ENCODE measurements at places on chromosomes 11 and 22. TPM values are rescaled to one million over a fixed set of nuclear protein-coding genes. Genes with fewer than 3 reads are reported as not detected.

DNA sequence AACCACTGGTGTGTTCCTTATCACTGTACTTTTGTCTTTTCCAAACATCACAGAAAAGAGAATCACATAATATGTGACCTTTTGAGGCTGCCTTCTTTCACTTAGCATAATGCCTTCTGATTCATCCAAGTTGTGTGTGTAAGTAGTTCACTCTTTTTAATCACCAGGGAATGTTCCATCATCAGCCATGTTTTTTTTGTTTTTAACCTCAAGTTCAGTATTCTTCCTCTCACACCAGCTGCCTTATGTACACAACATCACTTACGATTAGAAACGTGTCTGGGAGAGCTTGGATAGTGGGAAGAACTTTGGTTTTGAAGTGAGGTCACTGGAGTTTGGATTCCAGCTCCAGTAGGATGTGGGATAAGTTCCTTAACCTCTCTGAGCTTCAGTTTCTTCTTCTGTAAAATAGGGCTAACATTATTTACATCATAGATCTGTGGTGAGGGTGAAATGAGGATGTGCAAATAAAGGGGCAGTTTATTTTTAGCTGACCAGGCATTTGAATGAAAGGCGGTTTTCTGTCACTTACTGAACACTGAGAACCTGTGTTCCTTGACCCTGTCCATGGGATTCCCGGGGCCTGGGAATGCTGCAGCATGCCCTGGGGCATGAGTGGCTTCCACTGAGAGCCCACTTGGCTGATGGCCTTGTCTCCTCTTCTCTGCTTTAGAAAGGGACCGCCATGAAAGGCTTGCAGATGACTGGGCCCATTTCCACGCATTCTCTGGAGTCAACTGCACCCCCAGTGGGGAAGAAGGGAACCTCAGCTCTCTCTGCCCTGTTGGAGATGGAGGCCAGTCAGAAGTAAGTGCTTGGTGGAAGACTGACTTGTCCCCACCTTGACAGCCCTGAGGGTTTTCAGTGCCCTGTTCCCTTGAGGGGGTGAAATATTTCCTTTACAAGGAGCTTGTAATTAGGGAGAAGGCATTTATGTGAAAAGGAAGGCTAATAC, 92.6 kb downstream of the DEPDC5 start:
- no peak for DNase-seq

DNA sequence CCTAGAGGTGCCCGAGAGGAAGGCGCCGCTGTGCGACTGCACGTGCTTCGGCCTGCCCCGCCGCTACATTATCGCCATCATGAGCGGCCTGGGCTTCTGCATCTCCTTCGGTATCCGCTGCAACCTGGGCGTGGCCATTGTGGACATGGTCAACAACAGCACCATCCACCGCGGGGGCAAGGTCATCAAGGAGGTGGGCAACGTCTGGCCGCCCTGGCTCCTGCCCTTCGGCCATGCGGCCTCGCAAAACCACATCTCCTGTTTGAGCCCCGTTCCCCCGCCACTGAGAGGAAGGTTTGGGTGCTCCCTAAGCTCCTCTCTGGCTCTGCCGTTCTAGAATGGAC, 3.4 kb downstream of the SLC17A6 start:
- DNase-seq, result no peak

DNA sequence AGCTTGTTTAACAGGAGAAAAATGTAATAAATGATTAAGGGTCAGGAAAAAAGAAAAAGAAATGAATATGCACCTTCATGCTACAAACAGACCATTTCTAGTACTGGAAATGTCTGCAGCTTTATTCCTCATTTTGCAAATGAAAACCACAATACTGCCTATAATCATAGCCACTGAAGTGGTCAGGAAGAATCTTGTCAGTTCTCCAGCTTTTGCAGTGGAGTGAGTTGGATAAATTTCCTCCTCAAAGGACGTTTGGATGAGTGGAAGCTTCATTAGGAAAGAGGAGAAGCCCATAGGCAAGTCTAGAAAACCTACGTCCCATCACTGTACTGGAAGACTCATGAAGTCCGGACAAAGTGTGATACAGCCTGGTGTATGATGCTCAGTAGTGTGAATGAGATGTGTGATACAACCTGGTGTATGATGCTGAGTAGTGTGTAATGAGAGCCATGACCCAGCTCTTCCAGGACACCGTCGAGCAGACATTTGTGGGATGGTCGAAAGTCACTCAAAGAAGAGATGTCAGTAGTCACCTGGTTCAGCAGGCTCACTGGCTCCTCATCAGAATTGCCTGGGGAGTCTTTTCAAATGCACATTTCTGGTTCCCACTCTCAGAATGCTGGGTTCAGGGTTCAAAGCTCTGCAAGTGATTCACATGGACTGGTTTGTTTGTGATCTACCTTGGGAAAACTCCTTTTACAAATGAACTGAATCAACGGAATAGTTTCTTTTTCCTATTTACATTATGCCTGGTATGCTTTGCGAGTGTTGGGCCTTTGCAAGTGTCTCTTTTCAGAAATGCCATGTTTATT, 101.3 kb downstream of the PDHX start:
- DNase-seq, result no peak

GRCh38 chr11:72673943-72674828, at the start of gene PDE2A:
Gene PDE2A, minus strand, starts transcription at chr11:72674422. Its CDS starts 215 bp downstream, at chr11:72674207.
- DNase-seq, result no peak

The AAMDC gene
- polyA plus RNA-seq, result 37.2 TPM

Data from spleen (tissue), 13 donors.